Right kidney (tissue), 9 donors: ENCODE measurements at places on chromosomes 11 and 22.

- no peak for DNase-seq
Observed at GRCh38 chr11:23284631-23285030, 424.4 kb upstream of the CCDC179 start.

DNA sequence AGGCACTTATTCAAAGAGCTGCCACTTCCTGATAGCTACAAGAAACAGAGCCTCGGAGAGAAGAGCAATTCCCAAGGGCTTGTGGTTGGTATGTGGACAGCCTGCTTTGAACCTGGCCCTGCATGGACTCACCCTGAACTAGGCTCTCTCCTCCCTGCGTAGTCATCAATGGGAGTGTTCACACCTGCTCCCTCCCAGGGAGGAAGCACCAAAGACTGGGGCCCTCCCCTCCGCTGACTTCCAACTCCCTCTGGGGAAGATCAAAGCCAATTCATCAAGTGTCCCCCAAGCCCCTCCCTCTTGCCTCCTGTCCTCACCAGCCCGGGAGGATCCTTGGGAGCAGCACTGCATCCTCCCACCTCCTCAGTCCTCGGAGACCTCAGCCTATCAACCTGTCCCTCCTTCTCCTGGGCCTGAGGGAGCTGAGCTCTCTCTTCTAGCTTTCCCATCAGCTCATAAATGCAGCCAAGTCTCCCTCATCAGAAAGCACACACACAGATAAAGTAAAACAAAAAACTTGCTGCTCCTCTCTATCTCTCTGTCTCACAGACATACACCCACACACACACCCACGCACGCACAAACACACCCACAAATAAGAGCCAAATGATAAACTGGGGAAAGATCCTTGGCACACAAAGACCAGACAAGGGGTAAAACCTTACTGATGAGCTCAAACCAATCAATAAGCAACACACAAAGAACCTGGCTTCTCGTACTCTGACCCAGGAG, 3.3 kb downstream of the A4GALT start:
- DNase-seq, result peak; percentile 51

DNA sequence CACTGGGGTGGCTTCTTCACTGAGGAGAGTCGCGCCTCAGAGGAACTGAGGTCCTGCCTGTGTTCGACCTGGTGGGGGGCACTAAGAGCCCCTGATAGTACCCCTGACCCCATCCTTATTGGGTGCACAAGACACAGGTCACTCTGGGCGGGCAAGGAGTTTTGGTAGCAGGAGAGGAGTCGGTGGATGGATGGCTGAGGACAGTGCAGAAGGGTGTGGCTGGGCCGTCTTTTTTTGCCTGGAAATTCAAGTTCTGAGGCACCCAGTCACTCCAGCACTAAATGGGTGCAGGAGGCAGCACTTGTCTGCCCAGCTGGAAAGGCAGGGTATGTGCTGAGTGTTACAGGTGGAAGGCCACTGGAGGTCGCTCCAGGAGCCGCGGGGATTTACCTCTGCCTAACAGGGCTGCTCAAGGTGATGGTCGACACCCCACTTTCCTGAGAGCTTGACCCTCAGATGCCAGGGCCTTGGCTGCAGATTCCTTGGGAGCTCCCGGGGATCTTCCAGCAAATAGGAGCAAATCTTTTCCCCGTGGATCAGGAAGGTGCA, 960 bp downstream of the TSSC4 start:
- DNase-seq, result no peak

- no peak for DNase-seq
Observed at GRCh38 chr11:71335371-71335770, 83.0 kb upstream of the SHANK2 start.

DNA sequence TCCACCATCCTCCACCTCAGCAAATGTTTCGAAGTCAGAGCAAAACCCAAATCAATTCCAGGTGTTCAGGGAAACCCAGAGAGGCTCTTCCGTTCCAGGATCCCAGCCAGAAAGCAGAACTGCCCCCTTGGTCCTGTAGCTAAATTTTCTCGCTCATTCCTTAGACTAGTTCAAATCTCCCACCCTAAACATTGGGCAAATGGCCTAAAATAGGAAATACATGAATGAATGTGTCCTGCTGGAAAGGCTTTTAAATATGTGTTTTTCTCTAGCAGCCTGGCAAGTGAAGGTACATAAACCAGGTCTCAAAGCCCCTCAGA, 89.6 kb downstream of the ETS1 start:
- DNase-seq, result no peak
